ENCODE measurements at places on chromosomes 4 and X.

- no peak for DNase-seq
Observed at GRCh38 chr4:3253808-3254207, 4.8 kb downstream of the MSANTD1 start.

DNA sequence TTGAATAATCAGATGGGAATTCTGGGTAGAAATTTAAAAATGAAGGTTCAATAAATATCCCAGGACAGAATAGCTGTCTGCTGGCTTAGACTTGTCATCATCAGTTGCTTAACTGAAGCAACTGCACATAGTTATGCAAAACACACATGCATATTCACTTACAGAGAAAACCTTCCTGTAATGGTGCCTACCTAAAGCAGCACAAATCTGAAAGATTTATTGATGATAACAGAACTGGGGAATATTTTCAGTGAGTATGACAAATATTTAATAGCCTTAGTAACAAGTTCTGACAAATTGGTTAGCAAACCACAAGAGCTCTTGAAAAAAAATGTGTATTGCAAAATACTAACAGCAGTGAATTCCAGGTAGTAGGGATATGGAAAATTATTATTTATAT, 606.8 kb upstream of the BOD1L1 start:
- no peak for DNase-seq

- DNase-seq = no peak
Observed at GRCh38 chrX:69614886-69615285, 1.0 kb upstream of the EDA start.

GRCh38 chr4:21276046-21276445, 575.8 kb downstream of the PACRGL start:
- no peak for DNase-seq

- DNase-seq = no peak
Observed at GRCh38 chrX:131778269-131779218, 234.7 kb downstream of the OR13H1 start.

- DNase-seq = no peak
Observed at GRCh38 chrX:24080704-24081103, 25.9 kb downstream of the EIF2S3 start.

DNA sequence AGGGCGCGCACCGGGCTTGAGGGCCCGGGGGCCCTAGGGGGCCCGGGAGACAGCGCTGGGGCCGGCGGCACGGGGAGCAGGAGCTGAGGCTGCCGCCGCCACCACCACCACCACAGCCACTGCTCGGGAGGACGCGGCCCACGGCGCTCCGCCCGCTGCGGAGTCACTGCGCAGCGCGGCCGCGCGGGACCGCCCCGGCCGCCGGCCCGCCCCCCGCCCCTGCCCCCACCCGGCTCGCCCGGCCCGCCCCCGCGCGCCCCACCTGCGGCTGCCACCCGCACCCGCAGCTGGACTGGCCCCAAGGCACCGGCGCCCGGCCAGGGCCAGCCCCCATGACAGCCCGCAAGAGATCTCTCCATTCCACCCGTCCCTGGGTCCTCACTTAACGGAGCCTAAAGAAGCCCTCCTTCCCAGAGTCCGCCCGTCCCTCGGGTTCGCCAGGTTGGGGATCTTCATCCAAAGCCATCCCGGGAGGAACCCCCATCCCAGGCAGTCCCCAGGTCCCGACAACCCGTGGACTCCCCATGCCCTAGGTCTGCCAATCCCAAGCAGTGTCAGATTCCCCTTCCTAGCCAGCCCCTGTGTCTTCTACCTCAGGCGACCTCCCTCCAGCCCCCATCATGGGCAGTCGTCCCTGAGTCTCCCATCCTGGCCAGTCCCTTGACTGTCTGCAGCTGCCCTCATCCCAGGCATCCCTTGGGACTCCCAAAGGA, 40.0 kb upstream of the IQSEC2 start:
- no peak for DNase-seq

DNA sequence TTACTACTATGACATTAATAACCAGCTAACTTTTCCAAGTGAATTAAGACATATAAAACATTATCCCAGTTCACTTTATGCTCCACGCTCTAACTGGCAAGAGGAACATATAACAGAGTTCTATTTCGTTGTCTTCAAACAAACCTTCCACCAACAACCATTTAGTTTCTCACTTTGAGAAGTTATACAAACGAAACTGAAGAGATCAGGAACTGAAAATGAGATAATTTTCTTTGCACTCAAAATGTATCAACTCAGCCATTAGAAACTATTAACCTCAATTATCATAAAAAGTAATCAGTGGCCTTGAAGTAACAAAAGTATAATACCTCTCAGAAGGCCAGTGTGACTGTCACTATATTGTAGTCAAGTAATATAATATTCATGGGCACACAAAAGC, 70.1 kb downstream of the CHM start:
- DNase-seq = no peak

GRCh38 chr4:81632581-81633299, 161.0 kb upstream of the RASGEF1B start:
- no peak for DNase-seq

- DNase-seq = no peak
Observed at GRCh38 chrX:153874366-153875125, 11.4 kb downstream of the L1CAM start.

DNA sequence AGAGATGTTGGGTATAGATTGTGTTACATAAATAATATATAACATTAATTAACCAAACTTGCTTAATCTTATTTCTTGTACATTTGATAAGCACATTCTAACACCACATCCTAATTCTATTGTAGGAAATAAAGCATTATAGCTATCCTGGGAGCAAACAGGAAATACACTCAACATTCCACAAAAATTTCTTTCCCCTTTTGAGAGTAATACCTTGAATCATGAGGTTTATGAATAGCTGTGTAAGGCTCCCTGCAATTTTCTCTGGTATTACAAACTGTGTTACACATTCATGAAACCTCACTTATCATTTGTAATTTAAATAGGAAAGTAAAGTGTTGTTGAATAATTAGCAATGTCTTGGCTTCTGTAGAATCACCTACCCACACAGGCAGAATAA, 95.1 kb downstream of the TMEM47 start:
- no peak for DNase-seq

- DNase-seq = no peak
Observed at GRCh38 chr4:70754470-70754869, 32.7 kb downstream of the RUFY3 start.

All from KG1 (cell line).